ENCODE measurements at places on chromosomes 6 and 20. TPM values are rescaled to one million over a fixed set of nuclear protein-coding genes. Genes with fewer than 3 reads are reported as not detected.

EEF1A2 gene
- 1.4 TPM for total RNA-seq

HLA-G gene
- total RNA-seq = 3.8 TPM

OR2J3 gene
- total RNA-seq = not detected

PACSIN1 gene
- total RNA-seq = 0.51 TPM

VSTM2L gene
- not detected for total RNA-seq

DBNDD2 gene
- total RNA-seq = 15.5 TPM

TDRD6 gene
- not detected for total RNA-seq

MCHR2 gene
- total RNA-seq = not detected

ADGRF5 gene
- not detected for total RNA-seq

TFAP2C gene
- total RNA-seq = not detected

BPIFA2 gene
- total RNA-seq = not detected

HSPA1L gene
- 1.7 TPM for total RNA-seq

ULBP1 gene
- 2.5 TPM for total RNA-seq

SULF2 gene
- total RNA-seq = 0.47 TPM

SSTR4 gene
- not detected for total RNA-seq

EDN1 gene
- not detected for total RNA-seq

BPIFA3 gene
- total RNA-seq = not detected

All from activated CD8-positive, alpha-beta T cell treated with anti-CD3 and anti-CD28 coated beads for 36 hours (primary cell).